Left colon (tissue), 2 donors: ENCODE measurements at places on chromosomes 5 and 9. TPM values are rescaled to one million over a fixed set of nuclear protein-coding genes. Genes with fewer than 3 reads are reported as not detected.

- DNase-seq: no peak
These were observed 51.9 kb upstream of the PIP5K1B start for GRCh38 chr9:68653141-68653595.

DNA sequence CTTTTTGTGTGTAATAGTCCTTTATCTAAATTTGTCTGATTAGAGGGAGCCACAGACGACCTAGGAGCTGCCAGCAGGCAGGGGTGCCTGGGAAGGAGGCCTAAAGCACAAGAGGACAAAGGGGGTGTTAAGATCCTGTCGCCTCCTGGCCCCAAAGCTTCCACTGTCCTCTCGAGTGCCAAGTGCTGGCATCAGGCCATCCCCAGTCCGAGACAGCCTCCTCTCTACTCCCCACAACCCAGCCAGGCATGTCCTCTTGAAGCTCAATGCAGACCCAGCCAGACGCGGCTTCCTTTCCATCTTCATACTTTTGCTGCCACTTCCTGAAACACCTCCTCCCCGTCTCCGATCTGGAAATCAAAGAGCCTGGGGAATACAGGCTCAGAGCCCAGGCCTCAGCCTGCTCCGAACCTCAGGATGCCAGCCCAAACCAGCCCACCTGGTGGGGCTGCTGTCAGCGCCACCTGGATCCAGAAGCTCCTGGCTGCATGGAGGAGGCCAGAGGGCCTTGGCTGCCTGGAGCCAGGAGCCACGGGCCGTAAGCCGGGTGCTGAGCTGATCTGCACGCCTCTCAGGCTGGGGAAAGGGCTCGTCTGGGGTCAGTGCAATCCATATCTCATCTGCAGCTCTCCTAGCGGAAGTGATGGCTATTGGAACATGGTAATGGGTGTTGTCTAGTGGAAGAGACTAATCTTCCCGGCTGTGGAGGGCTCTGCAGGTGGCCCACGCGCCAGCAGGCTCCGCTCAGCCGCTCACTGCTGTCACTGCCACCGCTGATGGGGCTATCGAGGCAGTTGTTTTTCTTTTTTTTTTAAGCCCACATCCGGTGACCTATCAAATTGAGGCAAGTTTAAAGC is 60.2 kb upstream of the FUBP3 start:
- DNase-seq: no peak

DNA sequence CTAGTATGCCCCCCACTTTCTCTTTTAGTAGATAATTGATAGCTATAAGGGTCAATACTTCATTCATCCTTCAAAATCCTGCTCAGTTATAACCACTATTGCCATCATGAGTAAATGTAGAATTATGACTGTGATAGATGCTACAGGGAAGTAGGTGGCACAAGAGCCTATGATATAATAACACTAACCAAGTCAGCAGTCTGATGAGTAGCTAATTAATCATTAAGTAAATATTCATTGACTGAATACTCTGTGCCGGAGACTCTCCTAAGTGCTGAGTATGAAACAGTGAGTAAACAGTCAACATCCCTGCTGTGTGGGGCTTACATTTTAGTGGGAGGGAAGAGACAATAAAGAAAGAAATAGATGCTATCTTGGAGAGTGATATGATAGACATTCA is 430.3 kb upstream of the ZNF462 start:
- no peak for DNase-seq

DNA sequence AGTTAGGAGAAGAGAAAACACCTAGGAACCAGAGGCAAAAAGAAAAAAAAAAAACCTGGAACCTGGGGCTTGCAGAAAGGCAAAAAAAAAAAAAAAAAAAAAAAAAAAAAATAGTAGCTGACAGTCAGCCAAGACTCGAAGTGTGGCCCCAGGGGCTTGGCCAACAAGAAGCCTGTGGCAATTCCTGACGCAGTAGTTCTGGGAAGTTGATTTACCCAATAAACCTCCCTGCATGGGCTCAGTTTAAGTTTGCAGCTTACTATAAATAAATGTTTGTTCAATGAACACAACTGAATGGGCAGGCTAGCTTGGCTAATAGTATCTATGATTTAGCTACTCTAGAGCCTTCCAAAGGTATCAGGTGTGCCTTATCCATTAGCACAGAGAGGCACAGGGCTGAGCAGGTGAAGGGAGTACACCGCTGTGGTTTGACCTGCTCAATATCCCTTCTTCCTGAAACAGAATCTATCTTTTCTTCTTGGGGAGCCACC is 21.3 kb upstream of the GLRX start:
- DNase-seq: no peak

DNA sequence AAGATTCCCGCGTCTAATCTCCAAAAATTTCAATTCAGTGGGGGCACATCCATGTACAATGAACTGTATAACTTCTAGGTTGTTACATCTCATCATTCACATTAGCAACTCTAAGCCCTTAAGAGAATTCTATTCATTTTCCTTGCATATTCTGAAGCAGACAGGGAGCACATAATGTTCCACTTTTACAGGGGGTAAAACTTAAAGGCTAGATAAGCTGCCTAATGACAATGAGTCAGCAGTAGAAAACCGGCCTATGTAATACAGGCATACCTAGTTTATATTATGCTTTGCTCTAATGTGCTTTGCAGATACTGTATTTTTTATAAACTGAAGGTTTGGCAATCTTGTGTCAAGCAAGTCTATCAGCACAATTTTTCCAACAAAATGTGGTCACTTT is 40.4 kb downstream of the PTAR1 start:
- DNase-seq: no peak

DNA sequence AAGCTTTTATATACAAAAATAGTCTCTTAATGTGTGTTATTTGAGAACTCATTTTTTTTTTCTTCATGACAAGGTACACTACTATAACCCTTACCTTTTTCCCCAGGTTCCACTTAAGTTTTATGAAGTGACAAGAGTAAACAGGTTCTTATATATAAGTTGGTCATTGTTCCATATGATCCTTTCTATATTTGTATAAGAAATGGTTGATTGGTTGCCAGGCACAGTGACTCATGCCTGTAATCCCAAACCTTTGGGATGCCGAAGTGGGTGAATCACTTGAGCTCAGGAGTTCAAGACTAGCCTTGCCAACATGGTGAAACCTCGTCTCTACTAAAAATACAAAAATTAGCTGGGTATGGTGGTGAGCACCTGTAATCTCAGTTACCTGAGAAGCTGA is 108.3 kb downstream of the PCSK1 start:
- DNase-seq: no peak

DNA sequence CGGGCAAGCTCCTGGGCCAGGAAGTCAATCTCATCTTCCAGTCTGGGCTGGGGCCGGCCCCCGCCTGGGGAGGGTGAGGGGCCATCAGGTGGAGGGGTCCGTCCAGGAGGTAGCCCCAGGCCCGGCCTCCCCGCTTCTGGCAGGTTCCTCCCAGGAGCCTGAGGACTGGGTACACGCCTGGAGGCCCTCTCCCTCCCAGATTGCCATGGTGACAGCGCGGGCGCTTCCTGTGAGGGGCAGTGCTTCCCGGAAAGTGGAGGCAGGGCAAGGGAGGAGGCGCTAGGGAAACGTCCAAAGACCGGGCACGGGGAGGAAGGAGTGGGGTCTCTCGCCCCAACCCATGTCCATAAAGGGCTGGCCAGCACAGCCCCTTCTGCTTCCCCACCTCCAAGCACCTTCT is 4.9 kb downstream of the NPDC1 start:
- DNase-seq: no peak

The PCDHGA6 gene
- total RNA-seq: 1.6 TPM

The KDM4C gene
- total RNA-seq: 42.3 TPM

The CCL21 gene
- 27.0 TPM for total RNA-seq

The PCDHA1 gene
- total RNA-seq: not detected

The NPR3 gene
- 0.58 TPM for total RNA-seq
